Fibroblast of upper back skin (primary cell): ENCODE measurements at places on chromosomes 16 and 17.

DNA sequence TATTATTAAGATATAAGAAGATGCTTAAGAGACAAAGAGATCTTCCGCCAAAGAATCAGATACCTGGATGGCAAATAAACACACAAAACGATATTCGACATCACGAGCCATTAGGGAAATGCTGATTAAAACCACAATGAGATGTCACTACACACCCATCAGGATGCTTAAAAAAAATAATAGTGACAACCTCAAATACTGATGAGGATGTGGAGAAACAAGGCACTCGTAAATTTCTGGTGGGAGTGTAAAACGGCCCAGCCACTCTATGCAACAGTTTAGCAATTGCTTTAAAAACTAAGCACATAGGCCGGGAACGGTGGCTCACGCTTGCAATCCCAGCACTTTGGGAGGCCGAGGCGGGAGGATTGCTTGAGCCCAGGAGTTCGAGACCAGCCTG lies 39.4 kb downstream of the TBC1D16 start:
- no peak for DNase-seq

GRCh38 chr17:57281887-57282286 lies 25.6 kb downstream of the MSI2 start:
- DNase-seq = no peak

GRCh38 chr16:88333848-88334777 lies 48.6 kb upstream of the ZNF469 start:
- DNase-seq = no peak

- peak; percentile 65 for DNase-seq
Observed at GRCh38 chr17:7296189-7296861, 1.9 kb upstream of the YBX2 start.

DNA sequence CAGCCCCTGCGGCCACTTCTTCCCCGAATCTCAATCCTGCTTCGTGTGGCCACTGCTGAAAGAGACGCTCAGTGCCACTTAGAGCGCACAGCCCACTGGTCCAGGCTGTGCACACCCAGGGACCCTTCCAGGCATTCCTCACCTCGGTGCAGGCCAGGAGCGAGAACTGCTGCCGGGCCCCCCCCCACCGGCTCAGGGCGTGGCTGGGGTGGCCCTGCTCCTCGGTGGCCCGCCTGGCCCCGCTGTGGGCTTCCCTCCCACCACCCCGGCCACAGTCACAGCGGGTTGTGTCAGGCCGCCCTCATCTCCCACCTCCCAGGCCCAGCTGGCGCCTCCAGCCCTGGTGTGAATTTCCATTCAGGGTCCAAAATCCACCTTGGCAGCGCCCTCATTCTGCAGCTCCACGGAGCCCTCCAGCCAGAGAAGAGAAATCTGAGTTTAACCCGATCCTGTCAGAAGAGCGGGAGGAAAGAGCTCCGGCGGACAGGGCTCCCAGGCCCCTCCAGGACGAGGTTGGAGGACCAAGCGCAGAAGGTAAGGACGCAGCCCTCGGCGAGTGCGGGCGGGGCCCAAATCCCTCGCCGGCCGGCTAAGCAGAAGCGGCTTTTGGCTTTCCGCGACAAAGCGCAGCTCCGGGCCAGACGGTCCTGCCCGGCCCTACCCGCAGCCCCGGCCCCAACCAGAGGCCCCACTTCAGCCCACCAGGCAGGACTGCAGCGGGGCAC lies 12.0 kb downstream of the TBC1D16 start:
- no peak for DNase-seq

- DNase-seq = no peak
Observed at GRCh38 chr17:56680676-56681075, 87.2 kb downstream of the NOG start.

GRCh38 chr17:12310811-12311210 lies 290.1 kb downstream of the MAP2K4 start:
- DNase-seq = no peak

DNA sequence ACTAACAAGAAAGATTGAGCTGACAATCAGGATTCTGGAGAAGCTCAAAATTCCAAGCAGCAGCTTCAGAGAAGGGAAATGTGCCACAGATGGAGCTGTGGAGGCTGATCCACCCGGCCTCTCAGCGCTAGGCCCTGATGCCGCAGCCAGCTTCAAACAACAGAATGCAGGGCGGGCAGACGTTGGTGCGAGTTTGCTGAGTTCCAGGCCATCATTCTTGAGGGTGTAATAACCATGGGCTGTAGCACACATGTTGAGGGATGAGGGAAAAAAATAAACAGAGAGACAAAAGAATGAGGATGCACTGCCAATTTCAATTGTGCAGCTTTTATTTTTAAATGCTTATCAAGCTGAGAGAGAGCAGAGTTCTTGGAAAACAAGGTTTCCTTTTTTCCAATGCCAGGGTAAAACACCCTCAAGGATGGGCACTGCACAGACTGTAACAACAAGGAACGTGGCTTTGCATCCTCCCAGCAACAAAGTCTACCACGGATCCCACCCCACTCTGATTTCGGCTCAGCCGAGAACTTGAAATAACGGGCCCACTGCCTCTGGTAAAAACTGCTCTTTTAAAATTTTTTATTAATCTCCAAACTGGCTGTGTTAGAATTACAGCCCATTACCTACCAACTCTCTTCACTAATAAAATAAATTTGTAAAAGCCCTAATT lies 90.2 kb downstream of the SMG6 start:
- peak; percentile 62 for DNase-seq

GRCh38 chr17:6231886-6232731 lies 161.9 kb downstream of the WSCD1 start:
- peak; percentile 4 for DNase-seq

- no peak for DNase-seq
Observed at GRCh38 chr17:67555855-67556254, 161.9 kb upstream of the NOL11 start.

- no peak for DNase-seq
Observed at GRCh38 chr16:21219551-21219950, 8.2 kb upstream of the ZP2 start.

DNA sequence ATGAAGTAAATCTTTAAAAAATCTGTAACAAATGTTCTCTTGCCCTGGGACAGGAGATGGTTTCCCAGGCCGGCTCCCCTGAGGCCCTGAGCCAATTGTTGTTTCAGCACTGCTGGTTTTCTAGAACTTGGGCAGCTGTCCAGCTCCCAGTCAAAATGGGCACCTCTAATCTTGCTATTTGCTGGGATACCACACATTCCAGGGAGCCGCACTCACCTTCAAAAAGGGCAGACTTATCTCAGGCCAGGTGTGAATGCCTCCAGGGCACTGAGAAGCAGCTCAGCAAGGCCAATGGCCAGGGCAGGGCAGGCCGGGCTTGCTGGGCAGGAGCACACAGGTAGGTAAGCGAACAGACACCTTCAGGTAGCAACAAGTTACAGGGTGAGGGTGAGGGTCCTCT lies 24.4 kb downstream of the TRIM16 start:
- peak; percentile 20 for DNase-seq

DNA sequence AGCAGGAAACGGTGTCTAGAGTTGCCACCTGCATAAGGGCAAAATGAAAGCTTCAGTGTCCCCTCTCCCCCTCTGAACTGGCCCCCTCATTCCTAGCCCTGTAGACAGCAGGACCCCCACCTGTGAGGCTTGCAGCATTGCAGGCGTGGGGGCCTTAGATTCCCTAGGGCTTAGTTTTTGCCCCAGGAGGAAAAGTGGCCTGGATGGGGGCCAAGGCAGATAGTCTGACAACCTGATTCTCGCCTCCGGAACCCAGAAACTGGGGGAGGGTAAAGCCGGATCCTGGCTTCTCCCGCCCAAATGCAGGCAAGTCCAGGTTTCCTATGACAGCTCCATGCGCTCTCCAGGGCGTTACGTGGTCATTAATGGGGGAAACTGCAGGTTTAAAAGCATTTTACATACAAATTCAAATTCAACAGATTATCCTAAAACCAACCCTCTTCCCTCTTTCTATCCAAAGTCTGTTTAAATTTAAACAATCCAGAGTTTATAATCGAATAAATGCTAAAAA lies 678 bp upstream of the HOXB6 start:
- no peak for DNase-seq
